ENCODE measurements at places on chromosomes 5 and 9.

DNA sequence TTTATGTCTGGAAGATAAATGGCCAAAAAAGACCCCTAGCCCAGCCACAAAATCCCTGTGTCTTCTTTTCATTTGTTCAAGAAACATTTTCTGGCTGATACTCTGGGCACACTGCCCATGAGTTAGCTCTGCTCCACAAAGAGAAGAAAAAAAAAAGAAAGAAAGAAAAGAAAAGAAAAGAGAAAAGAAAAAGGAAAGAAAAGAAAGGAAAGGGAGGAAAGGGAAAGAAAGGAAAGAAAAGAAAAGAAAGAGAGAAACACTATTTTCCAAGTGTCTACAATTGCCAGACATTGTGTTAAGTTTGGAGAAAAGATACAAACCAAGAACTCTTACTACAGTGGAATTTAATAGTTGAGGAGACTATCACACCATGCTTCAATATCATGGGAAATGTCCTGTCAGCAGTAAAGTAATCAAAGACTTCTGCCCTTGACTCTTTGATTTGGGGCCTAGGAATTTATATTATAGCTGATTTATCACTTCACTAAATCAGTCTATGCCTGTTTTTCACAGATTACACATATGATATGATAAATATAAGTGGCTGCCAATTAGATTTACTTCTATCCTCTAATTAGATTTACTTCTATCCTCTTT, 3.0 kb downstream of the TRMO start:
- no peak for DNase-seq

GRCh38 chr5:59126708-59127573, 544.1 kb downstream of the RAB3C start:
- no peak for DNase-seq

DNA sequence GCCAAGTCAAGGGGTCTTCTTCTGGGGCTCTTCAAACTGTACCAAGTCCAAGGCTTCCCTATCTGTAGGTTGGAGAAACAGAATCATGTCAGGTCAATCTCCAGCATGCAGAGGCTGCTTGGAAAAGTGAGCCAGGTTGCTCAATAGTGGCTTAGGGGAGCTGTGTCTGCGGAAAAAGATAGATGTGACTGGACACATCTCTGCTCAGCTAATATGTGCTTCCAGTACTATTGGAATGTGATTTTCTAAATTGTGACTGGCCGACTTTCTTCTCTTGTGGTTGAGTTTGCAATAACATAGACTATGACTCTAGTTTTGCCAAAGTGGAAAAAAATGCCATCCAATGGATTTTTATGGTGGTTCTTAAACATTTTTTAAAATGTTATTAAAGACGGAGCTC, 136.7 kb downstream of the BOD1 start:
- no peak for DNase-seq

- DNase-seq = no peak
These were observed 21.6 kb downstream of the OSMR start for GRCh38 chr5:38867416-38867815.

- DNase-seq = no peak
These were observed 254.9 kb downstream of the ACTL7B start for GRCh38 chr9:108600896-108601295.

DNA sequence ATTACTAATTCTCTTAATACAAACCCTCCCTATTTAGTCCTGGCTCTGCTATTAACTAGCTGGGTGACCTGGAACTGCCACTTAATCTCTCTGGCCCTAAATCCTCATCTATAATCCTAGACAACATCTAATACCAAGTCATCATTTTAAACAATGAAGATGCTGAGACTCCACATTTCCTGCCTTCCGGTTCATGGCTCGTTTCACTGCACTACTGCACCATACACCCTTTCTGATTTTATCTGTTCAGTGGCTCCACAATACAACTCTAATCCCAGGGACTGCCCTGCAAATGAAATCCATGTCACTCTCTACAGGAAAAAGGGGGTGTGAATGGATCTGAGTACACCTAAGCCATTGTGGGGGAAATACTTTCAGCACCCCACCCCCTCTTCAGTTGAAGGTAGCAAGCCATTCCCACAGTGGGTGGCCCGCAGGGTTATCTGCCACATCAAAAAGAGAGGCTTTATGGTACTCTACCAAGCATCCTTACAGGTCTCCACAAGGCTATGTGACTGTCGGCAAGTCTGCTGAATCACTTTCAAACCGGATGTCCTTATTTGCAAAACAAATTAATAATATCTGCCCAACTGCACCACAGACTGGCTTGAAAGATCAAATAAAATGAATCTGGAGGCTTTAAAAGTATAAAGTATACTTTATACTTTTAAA, 89.5 kb downstream of the EPB41L4A start:
- peak; percentile 18 for DNase-seq

DNA sequence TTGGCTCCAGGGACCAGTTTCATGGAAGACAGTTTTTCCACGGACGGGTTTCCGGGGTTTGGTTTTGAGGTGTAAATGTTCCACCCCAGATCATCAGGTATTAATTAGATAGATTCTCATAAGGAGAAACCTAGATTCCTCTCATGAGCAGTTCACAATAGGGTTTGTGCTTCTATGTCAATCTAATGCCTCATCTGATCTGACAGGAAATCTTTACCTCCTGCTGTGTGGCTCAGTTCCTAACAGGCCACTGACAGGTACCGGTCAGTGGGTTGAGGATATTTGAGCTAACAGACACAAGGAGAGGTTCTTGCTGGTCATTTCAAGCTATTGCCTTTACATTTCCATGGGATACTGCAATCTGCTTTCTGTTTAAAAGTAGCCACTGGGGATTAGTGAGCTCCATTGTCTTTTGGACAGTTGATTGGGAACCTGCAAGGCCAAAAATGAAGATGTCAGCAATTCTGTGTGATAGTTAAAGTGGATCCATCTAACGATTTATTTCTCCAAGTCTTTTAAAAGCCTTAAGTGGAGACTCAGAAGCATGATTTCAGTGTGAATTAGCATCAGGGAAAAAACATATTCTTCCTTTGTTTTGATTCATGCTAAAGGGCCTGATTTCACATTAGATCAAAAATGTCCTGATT, 38.6 kb downstream of the MRPS30 start:
- no peak for DNase-seq

DNA sequence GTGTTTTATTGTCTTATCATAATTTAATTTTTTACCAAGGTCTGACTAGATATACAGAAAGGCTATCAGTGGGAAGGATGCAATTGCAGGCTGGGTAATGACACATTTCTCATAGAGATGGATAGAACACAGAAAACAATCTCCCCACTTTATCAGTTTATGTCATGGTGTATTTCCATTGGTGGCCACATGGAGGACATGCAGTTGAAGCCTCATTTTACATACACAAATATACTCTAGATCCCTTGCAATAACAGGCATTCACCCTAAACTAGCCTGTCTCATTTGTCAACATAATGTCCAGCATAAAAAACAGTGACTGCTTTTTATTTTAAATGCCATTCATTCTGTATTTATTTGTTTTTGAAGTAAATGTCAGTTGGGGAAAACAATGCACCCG, 526.3 kb downstream of the GABRG2 start:
- DNase-seq = no peak

DNA sequence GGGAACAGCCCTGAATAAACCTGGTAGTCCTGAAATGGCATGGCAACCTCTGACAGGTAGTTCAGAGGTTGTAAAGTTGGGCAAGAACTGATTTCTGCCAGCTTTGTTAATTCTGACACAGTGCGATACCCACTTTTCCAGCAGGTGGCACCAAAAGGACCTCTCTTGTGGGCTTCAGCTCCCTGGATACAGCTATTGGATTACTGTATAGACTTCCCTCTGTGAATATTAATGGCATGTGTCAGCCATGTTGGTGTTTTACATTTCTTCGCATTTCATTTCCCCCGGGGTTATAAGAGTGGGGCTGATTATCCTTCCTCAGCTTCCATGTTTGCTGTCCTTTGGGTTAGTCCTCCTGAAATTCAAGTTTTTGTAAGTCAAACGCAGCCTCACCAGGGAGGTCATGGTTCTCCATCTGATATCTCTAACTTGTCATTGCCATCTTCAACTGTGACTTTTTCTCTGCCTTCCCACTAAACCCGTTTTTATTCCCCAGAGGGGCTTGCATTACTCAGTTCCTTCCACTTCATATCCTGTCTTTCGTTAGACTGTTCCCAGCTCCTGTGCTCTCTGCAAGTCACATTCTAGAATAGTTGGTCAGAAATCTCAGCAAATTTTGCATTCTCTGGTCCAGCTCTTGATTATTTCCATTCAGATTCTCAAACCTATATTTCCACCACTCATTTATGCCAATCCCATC, 135.6 kb downstream of the LIFR start:
- no peak for DNase-seq

DNA sequence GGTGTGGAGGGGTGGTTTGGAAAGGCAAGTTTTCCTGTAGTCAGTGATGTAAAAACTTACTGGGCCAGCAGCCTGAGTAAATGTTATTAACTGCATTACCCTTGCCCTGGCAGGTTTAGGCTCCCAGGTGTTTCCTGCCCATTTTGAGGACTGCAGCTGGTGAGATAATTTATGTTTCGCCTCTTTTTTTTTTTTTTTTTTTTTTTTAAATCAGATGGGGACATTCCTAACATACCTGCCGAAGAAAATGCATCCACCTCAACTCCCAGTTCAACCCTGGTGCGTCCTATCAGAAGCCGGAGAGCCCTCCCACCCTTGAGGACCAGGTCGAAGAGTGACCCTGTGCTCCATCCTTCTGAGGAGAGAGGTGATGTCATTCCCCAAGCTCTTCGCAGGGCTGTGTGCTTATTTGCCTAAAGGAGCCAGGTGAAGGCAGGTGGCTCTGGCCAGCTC, 60.6 kb downstream of the ENTREP1 start:
- no peak for DNase-seq

DNA sequence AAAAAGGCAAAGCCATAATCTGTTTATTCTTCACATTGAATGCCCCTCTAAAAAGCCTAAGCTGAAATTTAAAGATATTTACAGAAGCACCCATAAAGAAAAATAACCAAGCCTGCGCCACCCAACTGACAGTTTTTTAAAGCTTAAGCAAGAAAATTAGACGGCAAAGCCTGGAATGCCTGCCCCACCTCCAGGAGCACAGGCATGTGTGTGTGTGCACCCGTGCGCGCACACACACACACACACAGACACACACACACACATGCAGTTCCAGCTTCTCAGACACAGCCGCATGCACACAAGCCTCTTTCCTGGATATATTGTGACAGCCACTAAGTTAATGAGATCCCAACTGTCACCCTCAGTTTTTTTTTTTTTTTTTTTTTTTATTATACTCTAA, 88.2 kb downstream of the FRMD3 start:
- no peak for DNase-seq

- no peak for DNase-seq
These were observed 4.8 kb downstream of the IRF1 start for GRCh38 chr5:132485641-132486317.

DNA sequence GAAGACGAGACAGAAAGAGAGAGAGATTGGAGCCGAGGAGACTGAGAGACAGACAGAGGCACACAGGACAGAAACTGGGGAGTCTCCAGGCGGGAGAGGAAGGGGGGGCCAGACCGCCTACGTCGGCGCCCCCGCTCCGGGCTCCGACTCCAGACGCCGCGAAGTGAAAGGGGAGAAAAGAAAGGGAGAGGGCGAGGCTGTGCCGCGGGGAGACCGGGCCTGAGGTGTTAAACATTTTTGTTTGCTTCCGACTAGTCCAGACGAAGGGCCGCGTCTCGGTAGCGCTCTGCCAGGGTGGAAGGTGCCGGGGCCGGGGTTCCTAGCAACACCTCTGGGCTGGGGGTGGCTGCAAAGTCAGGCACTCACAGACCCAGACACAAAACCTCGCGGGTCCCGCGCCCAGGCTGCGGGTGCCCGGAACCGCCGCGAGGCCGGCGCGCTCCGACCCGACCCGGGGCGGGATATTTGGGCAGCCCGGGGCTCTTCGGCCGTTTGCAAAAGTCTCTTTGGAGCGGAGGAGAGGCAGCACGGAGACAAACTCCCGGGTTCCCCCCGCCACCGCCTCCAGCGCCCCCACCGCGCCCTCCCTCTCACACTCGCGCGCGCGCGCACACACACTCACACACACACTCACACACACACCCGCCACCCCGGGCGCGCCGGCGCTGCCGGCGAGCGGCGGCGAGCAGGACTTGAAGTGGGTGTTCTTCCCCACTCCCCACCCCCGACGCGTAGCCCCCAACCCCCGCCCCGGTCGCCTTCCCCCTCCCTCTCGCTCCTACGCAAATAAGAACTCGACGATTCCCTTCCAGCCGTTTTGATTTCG, 626 bp upstream of the FST start:
- DNase-seq = no peak

DNA sequence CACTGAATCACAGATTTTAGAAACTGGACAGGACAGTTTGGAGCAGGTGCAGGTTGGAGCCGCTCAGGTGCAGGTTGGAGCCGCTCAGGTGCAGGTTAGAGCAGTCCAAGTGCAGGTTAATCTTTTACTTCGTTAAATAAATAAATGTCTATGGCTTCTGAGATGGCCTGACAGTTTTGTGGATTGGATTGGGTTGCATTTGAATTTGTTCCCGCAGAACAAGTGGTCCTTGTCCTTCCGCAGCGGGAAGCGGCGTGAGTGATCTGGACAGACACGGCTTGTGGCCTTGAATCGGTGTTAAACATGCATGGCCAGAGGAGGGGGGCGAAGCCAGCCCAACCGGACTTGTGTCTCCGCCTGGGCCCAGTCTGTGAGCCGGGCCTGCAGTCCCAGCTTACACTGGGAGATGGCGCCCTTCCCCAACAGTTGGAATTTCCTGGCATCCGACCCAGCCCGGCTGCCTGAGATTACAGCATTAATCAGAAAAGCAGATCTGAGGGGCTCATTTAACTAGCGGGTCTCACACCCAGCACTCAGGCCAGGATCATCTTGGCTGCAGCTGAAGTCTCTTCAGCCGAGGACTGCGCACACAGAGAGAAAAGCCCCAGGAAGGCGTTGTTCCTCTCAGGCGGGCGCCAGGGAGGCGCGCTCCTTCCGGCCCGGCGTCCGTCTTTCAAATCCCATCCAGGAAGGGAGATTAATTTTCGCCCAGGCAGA, 1.5 kb upstream of the OLFM1 start:
- DNase-seq = peak; percentile 39

DNA sequence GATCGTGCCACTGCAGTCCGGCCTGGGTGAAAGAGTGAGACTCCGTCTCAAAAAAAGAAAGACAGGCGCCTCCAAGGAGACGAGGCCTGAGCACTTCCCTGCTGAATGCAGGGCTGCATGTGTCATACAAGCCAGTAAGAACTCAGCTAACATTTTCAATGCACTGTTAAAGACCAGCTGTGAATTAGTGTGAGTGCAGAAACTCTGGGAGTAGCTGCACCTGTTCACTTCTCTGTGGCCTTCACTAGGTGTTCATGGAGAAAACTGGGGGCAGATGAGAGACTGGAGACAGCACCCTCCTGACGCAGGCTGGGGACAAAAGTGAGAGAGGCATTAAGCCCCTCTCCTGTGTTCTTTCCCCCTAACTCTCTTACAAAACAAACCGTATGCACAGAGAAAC, 41.8 kb downstream of the FBXO10 start:
- no peak for DNase-seq

- DNase-seq = no peak
These were observed 114.6 kb downstream of the KLHL3 start for GRCh38 chr5:137621306-137621705.
